NCI-H446 (cell line): ENCODE measurements at places on chromosomes 12 and 14.

- no peak for DNase-seq
Measured at GRCh38 chr14:35985474-35986218, 159.5 kb downstream of the BRMS1L start.

DNA sequence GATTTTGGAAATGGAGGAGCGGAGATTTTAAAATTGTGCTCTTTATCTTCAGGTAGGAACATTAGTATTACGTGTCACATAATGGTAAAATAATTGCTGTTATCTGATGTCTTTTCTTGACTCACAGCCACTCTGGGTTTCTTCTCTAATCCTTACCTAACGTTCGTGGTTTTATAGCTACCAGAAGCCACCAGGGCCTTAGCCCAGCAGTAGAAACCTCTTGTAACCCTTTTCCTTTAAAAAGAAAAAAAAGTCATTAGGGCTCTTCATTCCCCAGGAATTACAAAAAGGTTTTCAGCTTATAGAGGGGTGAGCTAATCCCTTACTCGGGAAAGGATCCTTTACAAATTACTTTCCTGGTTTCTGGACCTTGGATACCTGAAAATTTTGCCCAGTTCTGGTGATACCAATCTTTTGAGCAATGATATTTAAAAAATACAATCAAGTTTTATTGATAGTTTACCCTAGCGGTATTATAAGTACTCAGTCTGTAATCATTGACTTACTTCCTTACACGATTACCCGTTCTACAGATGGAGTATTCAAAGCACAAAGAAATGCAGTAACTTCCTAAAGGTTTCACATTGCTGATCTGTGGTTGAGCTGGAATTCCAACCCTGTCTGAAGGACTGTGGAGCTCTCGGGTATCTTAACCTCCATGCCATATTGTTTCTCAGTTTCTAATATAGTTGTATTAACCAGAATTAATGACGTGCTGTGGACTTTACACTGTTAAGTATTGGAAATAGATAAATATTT is 1.6 kb downstream of the GABARAPL1 start:
- no peak for DNase-seq

DNA sequence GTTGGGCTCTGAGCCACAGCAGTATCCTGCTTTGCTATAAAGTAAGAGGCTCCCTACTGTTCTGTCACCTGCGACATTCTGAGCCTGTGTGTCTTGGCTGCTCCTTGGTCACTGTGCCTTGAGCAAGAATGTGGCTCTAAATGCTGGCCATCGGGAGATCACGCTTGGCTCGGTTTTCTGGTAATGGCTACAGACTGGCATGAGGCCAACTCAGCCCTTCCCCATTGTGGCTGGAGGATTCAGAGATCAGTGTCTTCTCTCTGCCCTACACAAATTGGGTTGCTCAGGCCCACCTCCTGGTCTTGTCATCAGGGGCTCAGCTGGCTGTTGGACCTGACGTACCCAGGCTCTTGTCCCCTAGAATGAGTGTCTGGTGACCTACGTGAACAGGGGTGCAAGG is 94.5 kb downstream of the PLXNC1 start:
- DNase-seq = no peak

DNA sequence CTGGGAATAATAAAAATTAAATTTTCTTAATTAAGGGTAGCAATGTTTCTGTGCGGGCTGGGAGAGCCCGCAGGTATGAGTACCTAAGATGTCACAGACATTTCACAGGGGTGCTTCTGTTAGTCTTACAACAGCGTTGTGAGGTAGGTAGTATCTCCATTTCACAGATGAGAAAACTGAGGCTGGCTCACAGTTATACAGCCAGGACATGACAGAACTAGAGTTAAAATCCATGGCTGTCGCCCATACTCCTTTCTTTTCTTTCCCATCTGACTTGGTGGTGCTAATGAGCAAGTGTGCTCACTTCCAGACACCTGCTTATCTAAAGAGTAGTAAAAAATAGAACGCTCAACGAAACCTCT is 2.1 kb downstream of the BMAL2 start:
- DNase-seq = no peak

- no peak for DNase-seq
Measured at GRCh38 chr14:68781161-68782021, 11.5 kb downstream of the ZFP36L1 start.
